Stimulated activated CD4-positive, alpha-beta T cell treated with anti-CD3 and anti-CD28 coated beads, Interleukin-15, amount 100 ng/mL, for 1 hour (primary cell): ENCODE measurements at places on chromosomes 5 and 9.

- no peak for DNase-seq
These were observed 164.0 kb upstream of the ZNF608 start for GRCh38 chr5:124910354-124911016.

DNA sequence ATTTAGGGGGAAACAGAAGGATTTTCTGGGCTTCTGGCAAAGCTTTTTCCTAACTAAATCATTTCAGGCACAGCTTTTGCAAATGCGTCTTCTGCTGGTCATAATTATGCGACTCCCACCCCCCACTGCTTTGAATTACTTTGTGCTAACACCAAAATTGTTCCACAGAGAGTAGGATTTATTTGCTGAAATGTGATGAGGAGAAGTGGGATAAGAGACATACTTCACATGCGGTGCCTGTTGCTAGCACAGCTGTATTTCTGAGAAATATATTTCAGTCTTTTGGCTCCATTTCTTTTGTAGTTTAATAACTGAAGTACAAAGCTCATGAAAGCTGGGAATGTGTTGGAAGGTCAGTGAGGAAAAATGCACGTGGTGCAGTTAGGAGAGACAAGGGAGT is 83.2 kb upstream of the TAS2R1 start:
- DNase-seq, result no peak

DNA sequence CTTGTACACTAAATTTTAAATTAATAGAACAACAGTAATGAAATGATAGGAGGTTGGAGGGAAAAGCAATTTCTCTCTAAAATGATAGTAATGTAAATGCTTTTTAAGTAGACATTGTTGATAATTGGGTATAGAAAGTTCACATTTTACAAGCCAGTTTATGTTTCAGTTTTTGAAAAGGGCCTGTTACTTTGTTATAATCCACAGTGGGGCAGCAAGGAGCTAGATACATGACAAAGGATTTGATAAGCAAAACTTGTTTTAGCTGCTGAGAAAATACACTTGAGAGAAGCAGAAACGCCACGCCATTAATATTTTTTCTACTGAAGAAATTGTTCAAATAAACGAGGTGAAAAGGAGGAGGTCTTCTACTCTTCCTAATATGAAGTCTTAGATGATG is 30.2 kb downstream of the SREK1 start:
- no peak for DNase-seq

GRCh38 chr5:168897387-168898122 is 318.4 kb upstream of the PANK3 start:
- no peak for DNase-seq

DNA sequence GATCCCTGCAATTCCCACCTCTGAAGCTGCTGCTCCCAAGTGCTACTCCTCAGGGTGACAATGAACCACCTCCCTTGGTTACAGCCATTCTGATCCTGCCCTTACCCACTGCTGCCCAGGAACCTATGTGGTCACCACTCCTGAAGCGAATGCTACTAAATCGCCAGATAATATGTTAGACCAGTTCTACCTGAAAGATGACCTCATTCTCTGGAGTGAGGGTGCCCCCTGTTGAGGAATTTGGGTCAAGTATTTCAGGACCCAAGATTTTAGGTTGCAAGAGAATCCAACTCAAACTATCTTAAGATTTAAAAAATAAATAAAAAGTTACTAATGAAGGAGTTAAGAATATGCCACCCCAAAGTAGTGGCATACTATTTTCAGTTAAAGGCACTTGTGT is 5.8 kb upstream of the SNAPC3 start:
- DNase-seq, result no peak

GRCh38 chr5:60649288-60649917 is 50.6 kb downstream of the DEPDC1B start:
- no peak for DNase-seq
